HTR-8/SVneo (cell line): ENCODE measurements at places on chromosomes 4 and X.

- no peak for DNase-seq
Observed at GRCh38 chrX:132272826-132273225, 53.6 kb upstream of the RAP2C start.

DNA sequence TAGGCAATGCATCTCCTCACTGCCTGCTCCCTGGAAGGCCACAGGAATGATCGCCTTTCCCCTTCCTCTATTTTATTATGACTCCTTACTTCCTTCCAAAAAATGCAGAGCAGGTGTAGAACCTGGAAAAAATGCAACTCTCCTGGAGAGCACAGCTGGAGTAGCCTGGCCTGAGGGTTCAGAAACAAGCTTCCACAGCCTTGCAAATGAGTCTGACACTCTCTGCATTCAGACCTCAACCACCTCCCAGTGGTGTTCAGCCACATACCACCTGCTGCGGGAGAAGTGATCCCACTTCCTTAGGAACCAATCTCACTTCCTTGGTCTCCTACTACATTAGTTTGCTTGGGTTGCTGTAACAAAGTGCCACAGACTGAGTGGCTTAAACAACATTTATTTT, 368.1 kb upstream of the NOCT start:
- no peak for DNase-seq

GRCh38 chr4:90165883-90166282, 38.7 kb downstream of the CCSER1 start:
- no peak for DNase-seq

DNA sequence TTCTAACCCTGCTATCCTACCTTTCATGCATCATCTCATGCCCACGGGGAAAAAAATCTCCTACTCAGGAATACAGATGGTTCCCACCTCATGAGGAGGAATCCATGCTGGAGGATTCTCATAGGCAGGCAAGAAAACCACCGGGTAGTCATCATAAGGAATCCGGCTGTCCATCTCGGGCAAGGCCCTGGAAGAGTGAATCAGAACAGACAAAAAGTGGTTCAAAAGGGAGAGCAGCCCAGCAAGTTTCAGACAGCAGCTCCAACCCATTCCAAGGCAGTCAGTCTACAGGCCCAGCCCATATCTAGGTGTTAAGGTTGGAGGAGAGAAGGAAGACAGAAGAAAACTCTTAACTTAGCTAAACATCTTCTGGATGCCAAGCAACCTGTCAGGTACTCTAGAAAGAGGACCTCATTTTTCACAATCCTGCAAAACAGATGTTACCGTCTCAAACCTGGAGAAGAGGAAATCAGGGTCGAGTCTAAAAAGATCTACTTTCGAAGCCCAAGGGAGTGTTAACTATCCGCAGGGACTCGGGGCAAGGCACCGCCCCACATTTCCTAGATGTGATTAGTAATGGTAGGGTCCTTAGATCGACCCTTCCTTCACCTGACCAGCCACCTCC, 447 bp downstream of the PDZD11 start:
- peak; percentile 10 for DNase-seq

- DNase-seq: no peak
Observed at GRCh38 chr4:77742054-77742453, 77.1 kb downstream of the CNOT6L start.

DNA sequence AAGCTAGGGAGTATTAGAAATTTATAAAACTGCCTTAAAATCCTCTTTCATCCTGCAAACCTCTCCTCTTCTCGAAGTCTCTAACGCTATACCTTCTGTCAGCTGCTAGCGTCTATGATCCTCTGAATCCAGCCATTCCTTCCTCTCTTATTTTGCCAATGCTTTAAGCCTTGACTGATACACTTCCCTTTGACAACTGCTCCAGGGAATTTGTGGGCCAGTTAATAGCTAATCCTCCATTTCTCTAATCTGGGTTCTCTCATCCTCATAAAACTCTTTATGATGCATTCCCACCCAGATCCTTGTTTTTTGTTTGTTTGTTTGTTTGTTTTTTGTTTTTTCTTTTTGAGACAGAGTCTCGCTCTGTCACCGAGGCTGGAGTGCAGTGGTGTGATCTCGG, 293.6 kb upstream of the PUDP start:
- no peak for DNase-seq

GRCh38 chrX:28998609-28999135, 411.4 kb downstream of the IL1RAPL1 start:
- no peak for DNase-seq

DNA sequence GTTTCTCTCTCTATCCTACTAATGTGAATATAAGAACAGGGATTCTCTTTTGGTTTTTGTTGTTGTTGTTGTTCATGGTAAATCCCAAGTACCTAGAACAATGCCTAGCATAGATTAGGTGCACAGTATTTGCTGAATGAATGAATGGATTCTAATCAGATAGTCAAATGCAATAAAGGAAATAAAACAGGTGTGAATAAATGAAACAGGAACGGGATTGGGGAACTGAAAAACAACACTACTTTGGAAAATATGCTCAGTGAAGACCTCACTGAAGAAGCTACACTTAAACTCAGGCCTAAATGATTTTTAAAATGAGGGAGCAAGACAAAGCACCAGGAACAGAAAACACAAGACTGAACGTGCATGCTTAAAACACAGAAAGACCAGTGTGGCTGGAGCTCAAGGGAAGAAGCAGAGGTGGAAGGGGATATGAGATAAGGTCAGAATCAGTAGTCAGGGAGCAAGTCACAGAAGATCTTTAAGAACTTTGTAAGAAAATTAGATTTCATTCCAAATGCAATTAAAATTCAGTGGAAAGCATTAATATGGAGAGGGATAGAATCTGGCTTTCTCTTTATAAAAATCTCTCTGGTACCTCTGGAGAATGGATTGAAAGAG, 144.7 kb downstream of the ZAR1 start:
- no peak for DNase-seq

DNA sequence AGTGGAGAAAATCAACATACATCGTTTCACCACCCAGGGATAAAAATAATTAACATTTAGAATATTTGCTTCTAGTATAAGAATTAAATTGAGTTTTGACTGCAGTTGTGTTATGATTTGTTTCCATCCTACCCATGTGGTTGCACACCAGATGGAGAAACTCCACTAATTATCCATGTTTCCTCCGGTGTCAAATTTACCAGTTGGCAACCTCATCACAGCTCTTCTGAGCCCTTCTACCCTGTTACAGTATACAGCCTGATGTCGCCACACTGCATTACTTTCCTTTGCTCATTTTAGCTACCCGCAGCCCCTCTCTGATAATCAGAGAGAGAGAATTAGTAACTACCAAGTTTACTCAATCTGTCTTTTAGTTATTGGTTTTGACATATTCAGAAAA, 411.2 kb downstream of the DTHD1 start:
- DNase-seq: no peak

DNA sequence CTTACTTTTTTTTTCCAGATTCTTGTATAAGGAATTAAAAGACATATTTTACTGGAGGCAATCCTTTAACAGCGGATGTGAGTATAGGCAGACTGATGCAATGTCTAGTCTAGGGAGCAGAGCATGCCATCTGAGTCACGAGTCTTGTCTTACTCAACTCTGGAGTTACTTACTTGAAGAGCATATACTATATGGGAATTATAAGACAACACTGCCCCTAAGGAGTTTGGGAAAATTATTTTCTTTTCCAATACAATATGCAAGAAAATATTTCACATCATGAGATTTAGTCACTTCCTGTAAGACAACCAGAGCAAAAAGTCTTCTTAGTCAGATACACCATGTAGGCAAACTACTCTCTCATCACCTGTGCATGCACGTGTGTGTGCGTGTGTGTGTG, 537.3 kb upstream of the FTHL17 start:
- peak; percentile 14 for DNase-seq

DNA sequence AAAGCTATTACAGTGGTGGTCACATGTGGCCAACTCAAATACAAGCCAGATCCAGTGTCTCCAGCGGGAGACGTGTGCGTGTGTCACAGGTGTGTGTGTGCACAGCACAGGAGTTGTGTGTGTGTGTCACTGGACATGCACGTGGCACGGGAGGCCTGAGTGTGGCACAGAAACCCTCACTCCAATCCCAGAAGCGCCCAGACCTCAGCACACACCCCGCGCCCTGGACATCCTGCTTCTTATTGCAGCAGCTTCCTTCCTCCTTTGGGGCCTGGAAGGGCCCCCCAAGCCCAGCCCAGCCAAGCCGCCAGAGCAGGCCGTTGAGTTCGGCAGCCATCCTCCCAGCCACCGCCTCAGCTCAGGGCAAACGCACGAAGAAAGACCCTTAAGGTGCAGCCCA, 37.9 kb downstream of the ACOX3 start:
- DNase-seq: no peak

GRCh38 chr4:3442460-3442958, 741 bp downstream of the HGFAC start:
- DNase-seq: no peak

GRCh38 chr4:42341518-42342026, 55.7 kb upstream of the SHISA3 start:
- no peak for DNase-seq

DNA sequence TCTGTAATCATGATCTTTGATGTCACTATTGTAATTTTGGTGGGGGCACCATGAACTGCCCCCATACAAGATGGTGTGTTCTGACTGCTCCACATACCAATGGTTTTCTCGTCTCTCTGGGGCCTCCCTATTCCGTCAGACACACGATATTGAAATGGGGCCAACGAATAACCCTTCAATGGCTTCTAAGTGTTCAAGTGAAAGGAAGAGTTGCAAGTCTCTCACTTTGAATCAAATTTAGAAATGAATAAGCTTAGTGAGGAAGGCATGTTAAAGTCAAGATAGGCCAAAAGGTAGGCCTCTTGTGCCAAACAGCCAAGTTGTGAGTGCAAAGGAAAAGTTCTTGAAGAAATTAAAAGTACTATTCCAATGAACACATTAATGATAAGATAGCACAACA, 205.4 kb downstream of the SPRY1 start:
- no peak for DNase-seq

- no peak for DNase-seq
Observed at GRCh38 chr4:99025506-99025905, 30.0 kb downstream of the METAP1 start.

GRCh38 chr4:75004755-75005668, 72.1 kb downstream of the PARM1 start:
- no peak for DNase-seq

GRCh38 chr4:10579648-10580047, 104.9 kb downstream of the CLNK start:
- no peak for DNase-seq

DNA sequence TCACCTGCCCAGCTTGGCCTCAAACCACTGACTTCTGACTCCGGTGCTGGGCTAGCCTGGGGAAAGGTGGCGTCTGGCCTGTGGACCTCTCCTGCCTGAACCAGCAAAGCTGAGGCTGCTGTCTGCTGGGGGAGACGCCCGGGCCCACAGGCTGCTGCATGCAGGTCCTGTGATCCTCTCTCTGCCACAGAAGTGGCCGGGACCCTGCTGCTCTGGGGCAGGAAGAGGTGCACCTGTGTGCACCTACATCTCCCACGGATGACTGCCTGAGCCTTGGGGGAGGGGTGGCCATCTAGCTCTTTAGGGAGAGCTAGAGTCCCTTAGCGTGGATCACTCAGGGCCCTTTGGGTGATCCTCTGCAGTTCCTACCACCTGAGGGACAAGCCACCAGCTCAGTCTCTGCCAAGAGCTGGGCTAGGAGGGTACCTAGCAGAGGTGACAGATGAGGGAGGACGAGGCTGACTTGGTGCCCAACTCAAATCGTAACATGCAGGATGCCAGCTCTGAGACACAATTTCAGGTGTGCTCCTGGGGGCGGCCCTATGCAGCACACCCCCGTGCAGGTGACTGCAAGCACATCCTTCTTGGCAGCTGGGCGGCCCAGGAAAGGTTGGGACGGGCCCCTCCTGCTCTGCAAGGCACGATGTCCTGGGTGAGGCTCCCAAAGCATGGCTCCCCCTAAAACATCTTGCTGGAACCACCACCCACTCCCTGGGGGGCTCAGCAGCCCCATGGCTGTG, 22.5 kb downstream of the LETM1 start:
- no peak for DNase-seq

- DNase-seq: no peak
Observed at GRCh38 chrX:147736045-147736444, 175.7 kb upstream of the FMR1 start.

DNA sequence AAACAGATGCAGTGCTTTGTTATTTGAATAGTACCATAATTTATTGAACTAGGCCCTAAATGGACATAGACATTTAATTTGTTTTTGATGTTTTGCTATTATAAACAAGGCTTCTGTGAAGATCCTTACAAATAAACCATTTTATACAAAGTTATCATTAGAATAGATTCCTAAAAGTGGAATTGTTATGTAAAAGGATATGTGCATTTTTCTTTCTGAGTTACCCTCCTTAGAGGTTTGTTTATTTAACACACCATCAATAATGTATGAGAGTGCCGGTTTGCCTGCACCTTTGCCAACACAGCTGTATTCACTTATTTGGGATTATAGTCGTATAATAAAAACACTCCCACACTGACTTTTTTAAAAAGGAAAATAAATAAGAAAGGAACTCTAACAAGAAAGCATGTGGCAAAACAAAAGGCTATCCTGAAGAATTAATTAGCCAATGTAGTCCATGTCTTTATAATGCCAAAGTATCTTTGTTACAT, 84.8 kb downstream of the PAK3 start:
- DNase-seq: no peak

DNA sequence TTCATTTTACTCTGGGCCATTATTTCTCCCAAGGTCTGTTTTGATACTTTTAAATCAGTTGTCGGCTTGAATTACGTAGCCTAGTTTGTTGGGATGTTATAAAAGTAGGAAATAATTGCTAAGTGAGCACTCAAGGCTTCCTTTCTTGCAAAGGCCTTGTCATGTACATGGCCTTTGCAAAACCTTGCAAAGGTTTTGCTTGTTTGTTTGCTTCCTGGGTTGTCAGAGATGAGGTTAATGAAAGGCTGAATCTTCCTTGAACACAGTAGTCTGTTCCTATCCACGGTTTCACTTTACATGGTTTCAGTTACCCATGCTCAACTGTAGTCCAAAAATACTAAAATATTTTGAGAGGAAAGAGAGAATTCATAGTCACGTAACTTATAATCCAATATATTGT, 113.5 kb downstream of the NAA11 start:
- no peak for DNase-seq

DNA sequence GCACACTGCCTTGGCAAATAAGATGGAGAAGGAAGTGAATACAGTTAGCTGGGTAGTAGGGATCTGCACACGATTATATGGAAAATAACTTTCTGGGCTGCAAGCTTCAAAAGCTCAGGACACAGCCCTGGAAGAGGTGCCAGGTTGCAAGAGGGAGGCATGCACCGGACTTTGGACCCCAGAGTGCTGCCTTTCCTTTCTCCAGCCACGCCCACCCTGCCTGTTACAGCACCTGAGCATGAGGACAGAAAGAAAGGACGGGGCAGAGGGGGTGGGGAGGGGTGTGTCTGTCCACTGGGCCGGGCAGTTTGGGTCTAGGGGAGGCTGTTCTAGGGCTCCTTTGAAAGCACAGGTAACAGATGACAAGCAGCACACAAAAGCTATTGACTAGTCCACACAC, 152.8 kb downstream of the ENPP6 start:
- DNase-seq: no peak

GRCh38 chr4:14110407-14110806, 482.9 kb upstream of the BOD1L1 start:
- DNase-seq: peak; percentile 5

- DNase-seq: no peak
Observed at GRCh38 chr4:139611391-139611790, 54.2 kb upstream of the MGST2 start.

GRCh38 chr4:137748616-137749015, 216.3 kb upstream of the PCDH18 start:
- DNase-seq: no peak
